ENCODE measurements at places on chromosomes 3 and 15. TPM values are rescaled to one million over a fixed set of nuclear protein-coding genes. Genes with fewer than 3 reads are reported as not detected.
A peak's percentile ranks its signal among the peaks of the same experiment; 100 is the strongest.

- DNase-seq, result no peak
Observed at GRCh38 chr15:60767134-60767824, 288.3 kb upstream of the ICE2 start.

GRCh38 chr15:90071220-90071807, 31.0 kb downstream of the IDH2 start:
- DNase-seq, result peak; percentile 91

AMIGO3 gene
- total RNA-seq, result 2.7 TPM

DNA sequence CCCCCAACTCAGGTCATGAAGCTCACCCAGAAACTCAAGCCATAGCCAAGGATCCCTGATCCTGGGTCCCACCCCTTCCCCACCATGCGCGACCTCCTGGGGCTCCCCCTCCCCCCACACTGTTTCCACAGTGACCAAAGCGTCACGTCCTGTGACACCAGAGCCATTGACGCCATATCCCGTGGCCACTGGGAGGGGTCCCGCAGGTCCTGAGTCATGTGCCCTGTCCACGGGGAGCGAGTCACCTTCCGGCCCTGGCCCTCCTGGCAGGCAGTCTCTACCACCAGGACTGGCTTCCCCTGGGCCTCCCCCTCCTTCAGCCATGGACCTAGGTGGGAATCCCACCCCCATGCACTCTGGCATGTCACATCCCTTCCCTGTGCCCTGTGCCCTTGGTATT, 15.6 kb downstream of the SEMA3F start:
- no peak for DNase-seq

ST3GAL6 gene
- total RNA-seq, result 3.6 TPM

ADAMTSL3 gene
- total RNA-seq, result not detected

- no peak for DNase-seq
Observed at GRCh38 chr15:64754663-64755426, 20.5 kb downstream of the RBPMS2 start.

GRCh38 chr3:139780593-139780992, 102.8 kb upstream of the NMNAT3 start:
- DNase-seq, result no peak

TGM5 gene
- total RNA-seq, result not detected

DNA sequence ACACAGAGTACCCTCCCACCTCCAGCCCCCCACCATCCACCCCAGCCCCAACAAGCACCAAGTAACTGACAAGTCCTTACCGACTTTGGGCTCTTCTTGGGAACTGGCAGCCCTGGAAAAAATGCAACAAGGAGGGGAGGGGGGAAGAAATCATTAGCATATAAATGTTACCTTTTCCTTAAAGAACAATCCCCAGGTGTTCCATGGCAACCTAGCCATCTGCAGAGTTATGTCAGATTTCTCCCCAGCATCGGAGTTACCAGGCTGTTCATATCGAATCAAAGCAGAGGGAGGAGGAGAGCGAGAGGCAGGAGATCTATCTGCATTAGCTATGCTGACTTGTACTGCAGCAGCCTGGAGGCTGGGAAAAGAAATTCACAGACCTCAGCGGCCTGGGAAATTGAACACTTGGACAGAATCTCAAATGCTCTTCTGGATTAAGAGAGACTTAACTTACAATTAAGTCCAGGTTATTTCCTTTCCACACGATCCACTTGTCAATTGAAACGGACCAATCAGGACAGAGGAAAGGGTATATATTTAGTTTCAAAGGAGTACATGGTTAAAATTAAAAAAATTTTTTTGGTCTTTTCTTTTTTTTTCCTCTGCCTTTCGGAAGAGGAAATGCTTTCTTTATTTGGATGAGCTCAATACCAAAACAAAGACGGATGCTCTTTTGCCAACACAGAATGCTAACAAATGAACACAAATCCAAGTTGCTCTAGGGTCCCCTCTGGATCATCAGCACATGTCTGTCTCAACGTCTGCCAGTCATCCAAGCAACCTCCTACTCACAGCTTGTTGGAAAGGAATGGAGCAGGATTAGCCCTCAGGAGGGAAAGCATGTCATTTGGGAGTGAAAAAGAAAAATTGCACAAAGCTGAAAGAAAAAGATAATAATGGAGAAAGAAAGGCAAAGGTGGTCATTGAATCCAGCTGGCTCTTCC, 637.1 kb downstream of the MAGI1 start:
- DNase-seq, result no peak

TUSC7 gene
- not detected for total RNA-seq

RBP2 gene
- total RNA-seq, result not detected

DNA sequence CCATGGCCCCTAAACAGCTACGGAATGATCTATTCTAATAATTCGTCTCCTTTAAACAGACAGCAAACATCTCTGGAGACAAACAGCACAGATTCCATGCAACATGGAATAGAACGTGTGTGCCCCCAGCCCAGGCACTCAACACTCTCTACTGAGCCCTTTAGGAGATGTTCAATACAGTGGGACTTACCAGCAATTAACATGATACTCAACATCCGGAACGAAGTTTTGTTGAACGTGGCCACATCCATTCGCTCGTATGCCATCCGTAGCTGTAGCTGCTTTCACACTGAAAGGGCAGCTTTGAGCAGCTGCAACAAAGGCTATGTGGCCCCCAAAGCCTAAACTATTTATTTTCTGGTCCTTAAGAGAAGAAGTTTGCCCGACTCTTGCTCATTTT, 3.5 kb downstream of the ADAMTS17 start:
- DNase-seq, result no peak

DNA sequence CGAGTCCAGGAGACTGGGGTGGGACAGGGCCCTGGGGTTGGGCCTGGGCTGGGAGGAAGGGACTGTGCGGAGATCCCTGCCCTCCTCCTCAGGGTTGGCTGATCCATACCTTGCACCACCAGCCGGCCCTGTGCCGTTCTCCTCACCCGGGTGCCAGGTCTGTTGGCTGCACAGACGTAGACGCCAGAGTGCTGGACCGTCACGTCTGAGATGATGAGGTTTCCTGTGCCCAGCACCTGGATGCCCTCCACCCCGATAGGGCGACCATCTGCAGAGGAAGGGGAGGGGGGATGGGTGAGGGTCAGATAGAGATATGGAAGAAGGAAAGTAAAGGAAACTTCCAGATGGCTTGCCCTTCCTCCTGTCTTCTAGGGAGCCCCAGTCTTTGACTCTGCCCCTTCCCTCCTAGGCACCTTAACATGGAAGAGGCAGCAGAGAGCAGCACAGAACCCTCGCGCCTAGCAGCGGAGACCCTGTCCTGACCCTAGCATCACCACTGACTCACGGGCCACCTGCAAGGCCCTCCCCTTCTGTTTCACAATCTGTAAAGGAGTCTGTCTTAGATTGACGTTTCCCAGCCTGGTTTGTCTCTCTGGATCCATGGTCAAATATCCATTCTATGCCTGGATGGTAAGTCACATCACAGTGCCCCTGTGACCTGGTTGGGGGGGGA, 28.8 kb downstream of the RNU5B-1 start:
- DNase-seq, result no peak

DNA sequence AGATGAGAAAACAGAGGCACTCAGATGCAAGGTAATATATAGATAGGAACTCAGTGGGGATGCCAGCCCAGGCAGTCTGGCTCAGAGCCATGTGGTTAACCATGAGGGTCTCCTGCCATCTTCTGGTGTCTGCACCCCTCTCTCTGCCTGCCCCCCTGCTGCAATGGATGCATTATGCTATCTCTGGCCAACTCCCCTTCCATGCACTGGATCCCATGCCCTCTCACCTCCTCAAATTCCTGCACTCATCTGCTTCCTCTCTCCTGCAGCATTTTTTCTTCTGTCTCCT, 163.2 kb downstream of the STT3B start:
- no peak for DNase-seq

DNA sequence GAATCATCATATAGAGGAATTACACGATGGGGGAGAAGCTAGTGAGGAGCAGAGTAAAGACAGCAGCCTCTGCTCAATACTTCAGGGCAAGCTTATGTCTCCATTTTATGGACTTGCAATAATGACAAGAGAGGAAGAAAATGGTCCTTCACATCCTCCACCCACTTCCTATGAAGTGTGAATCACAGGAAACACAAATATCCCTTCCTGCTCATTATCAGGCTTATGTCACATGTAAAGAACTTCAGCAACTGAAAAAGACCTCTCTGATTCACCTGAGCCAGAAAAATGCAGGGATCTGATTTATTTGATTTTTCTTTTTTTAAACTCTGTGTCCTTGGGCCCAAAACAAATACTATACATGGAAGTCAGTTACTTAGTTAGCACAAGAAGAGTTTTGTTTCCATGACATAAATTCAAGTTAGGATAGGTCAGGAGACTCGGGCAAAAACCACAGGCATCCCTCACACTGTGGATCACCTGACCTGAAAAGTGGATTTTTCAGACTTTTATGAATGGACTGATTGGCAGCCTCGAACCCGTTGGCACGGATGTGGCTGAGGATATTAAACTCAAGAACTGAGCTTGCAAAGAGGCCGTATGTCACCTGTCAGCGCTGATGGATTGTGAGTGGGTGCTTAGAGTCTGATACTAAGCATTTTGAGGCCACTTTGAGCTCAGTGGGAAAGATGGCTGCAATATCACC, 620.8 kb upstream of the MDFIC2 start:
- DNase-seq, result no peak

ZBTB47 gene
- total RNA-seq, result 1.1 TPM

DNAH12 gene
- 0.05 TPM for total RNA-seq

GRCh38 chr15:48084759-48085590, 35.8 kb upstream of the SLC24A5 start:
- peak; percentile 34 for DNase-seq

DNA sequence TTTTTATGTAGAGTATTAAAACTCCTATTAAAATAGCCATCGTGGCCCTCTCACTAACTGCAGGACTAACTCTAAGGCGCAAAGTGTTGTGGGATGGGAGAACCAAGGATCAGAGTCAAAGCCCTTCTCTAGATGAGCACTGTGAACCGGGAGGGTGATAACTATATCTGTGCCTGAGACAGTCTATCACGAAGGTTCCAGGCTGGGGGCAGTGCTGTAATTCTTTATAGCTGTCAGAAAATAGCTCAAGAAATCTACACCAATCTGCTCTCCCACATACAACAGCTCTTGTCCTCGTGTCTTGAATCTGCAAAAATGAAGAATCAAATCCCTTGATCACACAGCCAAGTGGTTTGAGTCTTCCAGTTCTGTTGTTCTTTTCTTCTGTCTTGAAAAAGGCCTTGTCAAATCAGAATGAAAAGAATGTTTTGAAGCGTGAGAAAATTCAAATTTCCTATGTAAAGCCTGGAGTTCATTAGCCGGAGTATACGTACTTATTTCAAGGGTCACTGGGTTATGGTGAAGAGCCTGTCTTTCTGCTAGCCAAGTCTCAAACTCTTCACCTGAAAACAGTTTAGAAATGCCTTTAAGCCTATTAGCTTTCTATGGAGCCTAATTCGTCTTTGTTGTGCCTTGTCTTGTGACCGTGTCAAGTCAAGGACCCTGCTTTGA, 185.3 kb upstream of the NECTIN3 start:
- no peak for DNase-seq

DNA sequence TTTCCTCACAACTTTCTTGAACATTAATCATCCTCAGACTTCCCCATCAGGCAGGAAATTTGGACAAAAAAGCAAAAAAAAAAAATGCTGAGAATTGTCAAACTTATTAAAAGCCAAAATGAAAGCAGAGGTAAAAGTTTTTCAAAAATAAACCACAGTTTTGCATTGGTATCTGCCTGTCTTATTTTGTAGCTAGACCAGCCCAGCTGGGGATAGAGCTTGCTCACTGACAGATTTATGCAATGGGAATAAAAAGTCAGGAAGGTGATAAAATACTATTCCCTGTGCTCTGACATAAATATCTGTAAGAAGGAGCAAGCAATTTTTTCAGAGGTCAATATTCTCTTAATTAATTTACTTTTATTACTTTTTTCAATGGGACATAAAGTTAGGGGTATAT, 1006.7 kb upstream of the ALCAM start:
- no peak for DNase-seq

DNA sequence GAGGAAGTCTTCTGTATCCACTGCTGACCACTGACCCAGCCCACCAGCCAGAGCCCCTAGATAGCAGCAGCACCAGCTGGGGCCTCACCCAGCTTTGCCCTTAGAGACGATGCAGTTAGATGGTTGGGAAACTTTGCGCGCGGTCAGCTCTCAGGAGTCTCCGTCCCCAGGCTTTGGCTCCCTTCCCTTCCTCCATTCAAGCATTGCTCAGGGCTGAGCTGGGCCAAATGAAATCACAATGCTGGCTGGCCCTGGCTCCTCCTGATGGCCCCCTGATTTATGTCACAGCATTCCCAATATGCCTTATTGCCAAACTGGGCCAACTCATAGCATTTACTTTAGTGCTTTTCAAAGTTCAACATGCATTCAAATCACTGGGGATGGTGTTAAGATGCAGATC, 34.6 kb upstream of the RHCG start:
- DNase-seq, result no peak

CRYGS gene
- 0.86 TPM for total RNA-seq

LSAMP gene
- total RNA-seq, result not detected

GRCh38 chr3:63861306-63861705, 2.3 kb downstream of the THOC7 start:
- no peak for DNase-seq

GRCh38 chr3:111392894-111393398, 149.1 kb upstream of the CD96 start:
- peak; percentile 79 for DNase-seq

DNA sequence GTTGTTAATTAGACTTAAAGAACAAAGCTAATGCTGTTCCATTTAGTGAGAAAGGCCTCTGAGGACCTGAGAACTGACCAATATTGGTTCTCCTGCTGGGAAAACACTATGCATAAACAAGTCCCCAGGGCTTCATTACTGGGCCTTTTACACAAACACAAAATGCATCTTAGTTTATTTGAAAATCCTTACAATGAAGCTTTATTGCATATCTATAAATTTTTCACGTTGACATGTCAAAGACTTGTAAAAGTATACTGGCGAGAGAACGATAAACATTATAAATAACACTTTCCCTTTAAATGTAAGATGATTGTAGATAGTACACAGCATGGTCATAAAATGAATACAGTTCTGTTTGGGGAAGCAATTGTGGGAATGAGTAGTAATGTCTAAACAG, 151.7 kb downstream of the ROBO2 start:
- no peak for DNase-seq

GRCh38 chr3:64796607-64797399, 109.0 kb upstream of the ADAMTS9 start:
- DNase-seq, result no peak

GRCh38 chr15:48722764-48723661, 77.5 kb upstream of the FBN1 start:
- DNase-seq, result no peak

DNA sequence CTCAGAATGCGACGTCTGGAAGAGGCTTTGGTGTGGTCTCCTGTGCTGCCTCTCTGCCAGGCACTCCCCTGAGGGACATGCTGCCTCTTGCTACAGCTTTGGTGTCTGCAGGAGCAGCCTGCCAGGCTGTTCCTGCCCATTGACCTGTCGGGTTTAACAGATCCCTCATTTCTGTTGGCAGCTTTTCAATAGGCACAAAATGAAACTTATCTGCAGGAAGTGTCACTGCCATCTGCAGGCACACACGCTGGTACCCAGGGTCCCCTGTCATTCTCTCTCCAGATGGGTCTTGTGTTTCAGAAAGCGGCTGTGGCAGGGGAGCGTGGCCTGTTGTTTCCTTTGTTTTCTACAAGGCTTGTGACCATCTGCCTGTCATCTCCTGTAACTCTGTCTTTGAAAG, 328.3 kb upstream of the CHRM5 start:
- no peak for DNase-seq

CPA3 gene
- not detected for total RNA-seq

AADACL2 gene
- total RNA-seq, result not detected

Data from HT-29 (cell line).